Renal cortex interstitium (tissue), 15 donors: ENCODE measurements at places on chromosomes 7 and 10. TPM values are rescaled to one million over a fixed set of nuclear protein-coding genes. Genes with fewer than 3 reads are reported as not detected.

The ADCY1 gene
- 3.0 TPM for polyA plus RNA-seq

The RARRES2 gene
- 37.9 TPM for polyA plus RNA-seq

The GRM3 gene
- polyA plus RNA-seq: 0.17 TPM

The SLC26A5 gene
- polyA plus RNA-seq: 0.65 TPM

The RNF32 gene
- 2.9 TPM for polyA plus RNA-seq

The ABCB1 gene
- polyA plus RNA-seq: 22.4 TPM

The HMX2 gene
- polyA plus RNA-seq: 1.5 TPM

The VWA2 gene
- polyA plus RNA-seq: 1.6 TPM

The CALN1 gene
- 0.47 TPM for polyA plus RNA-seq

The SLC16A9 gene
- 50.2 TPM for polyA plus RNA-seq

The INSYN2A gene
- 3.6 TPM for polyA plus RNA-seq

The SFTPD gene
- polyA plus RNA-seq: 0.78 TPM

The AP5Z1 gene
- 31.4 TPM for polyA plus RNA-seq

The POU6F2 gene
- 0.26 TPM for polyA plus RNA-seq

The CTAGE4 gene
- 3.7 TPM for polyA plus RNA-seq

The RELN gene
- polyA plus RNA-seq: 12.0 TPM

The OPTN gene
- polyA plus RNA-seq: 28.4 TPM

The ANKRD22 gene
- polyA plus RNA-seq: 0.17 TPM

The TAS2R3 gene
- polyA plus RNA-seq: 0.82 TPM

The PLXNA4 gene
- 14.9 TPM for polyA plus RNA-seq

The CFAP43 gene
- 18.6 TPM for polyA plus RNA-seq

The SPDYE9 gene
- polyA plus RNA-seq: 0.83 TPM

The PSMA2 gene
- polyA plus RNA-seq: 335 TPM

The CDCA7L gene
- 56.6 TPM for polyA plus RNA-seq

The RSPH10B2 gene
- 1.6 TPM for polyA plus RNA-seq

The KIAA1549 gene
- 13.6 TPM for polyA plus RNA-seq

The CCDC7 gene
- 4.2 TPM for polyA plus RNA-seq
